Memory B cell (primary cell): ENCODE measurements at places on chromosomes 1 and 21.

- no peak for DNase-seq
Observed at GRCh38 chr1:53077599-53077965, 15.6 kb downstream of the PODN start.

GRCh38 chr21:27359141-27359540 is 392.3 kb upstream of the ADAMTS5 start:
- no peak for DNase-seq

DNA sequence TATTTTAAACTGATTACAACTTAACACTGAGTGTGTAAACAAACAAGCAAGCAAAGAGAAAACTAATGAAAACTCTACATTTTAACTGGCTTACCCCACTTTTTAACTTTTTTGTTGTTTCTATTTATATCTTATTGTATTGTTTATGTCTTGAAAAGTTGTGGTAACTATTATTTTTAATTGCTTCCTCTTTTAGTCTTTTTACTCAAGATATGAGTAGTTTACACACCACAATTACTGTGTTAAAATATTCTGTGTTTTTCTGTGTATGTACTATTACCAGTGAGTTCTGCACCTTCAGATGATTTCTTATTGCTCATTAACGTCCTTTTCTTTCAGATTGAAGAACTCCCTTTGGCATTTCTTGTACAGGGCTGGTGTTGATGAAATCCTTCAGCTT is 4.7 kb upstream of the HHAT start:
- no peak for DNase-seq

- DNase-seq = no peak
Observed at GRCh38 chr1:207444514-207445217, 9.5 kb upstream of the CR2 start.

GRCh38 chr1:21251773-21252471 is 38.3 kb downstream of the ECE1 start:
- no peak for DNase-seq

DNA sequence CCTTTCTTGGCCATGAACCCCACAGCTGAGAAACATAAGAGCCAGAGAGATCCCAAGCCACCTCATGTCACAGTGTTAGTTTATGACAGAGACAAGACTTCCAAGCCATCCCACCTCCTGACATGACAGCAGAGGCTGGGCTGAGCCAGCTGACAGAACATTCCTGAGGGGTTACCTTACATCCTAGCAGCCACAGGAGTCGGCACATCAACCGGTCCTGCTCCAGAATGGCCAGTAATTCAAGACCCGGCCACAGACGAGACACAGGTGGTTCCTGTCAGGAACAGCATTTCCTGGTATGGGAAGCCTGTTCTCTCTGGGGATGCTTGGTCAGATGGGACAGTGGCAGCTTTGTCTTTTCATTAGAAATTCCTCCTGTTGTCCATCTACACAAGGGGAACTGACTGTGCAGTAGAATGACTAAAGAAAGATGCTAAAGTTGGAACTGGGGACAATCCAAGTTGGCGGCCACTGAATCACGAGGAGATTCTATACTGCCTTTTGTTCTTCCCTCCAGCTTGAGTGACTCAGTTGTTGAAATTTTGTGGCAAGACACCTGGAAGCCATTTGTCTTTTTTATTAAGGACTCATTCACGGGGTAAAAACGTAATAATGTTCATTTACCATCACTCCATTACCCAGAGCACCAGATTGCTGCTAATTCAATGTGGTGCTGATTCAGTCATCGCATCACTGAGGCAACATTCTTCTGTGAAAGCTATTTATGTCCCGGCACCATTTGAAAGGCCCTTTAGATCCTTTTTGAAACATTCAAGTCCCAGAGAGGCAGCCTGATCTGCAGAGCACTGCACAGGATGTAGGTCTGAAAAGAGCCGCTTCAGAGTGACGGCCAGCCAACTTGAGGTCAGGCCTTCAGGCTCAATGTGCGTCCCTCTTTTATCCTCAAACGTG is 37.2 kb upstream of the NPL start:
- no peak for DNase-seq

DNA sequence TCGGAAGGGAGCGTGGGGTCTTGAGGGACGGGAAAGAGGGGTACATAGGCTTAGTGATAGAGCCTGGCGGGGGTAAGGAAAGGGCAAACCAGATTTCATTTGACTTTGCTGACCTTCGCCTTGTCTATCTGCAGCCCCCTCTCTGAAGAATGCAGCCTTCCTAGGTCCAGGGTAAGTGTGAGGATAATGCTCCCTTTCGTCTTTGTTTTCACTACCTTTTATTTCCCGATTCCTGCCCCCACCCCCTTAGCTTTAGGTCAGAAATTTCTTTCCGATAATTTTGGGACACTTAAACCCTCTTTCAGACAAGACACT is 396 bp downstream of the ATP5PB start:
- DNase-seq = no peak

- DNase-seq = no peak
Observed at GRCh38 chr1:200694738-200695137, 25.0 kb upstream of the DDX59 start.

DNA sequence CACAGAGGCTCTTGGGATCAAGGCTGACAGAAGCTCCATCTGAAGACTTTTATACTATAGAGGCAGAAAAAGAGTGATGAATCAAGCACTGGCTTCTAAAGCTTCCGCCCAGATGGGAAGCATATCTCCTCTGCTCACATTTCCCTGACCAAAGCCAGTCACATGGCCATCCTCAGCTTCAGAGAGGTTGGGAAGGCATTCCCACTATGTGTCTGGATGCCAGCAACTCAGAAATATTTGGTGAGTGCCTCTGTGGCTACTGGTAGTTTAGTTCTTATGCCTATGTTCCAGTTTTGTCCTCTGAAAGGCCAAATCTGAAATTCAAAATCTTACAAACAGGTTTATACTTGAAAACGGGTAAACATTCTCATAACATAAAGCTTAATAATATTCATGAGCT is 9.9 kb upstream of the DISC1 start:
- no peak for DNase-seq

- no peak for DNase-seq
Observed at GRCh38 chr1:92094090-92094489, 13.9 kb downstream of the BTBD8 start.

- DNase-seq = no peak
Observed at GRCh38 chr1:36657826-36658225, 175.1 kb upstream of the CSF3R start.

- DNase-seq = no peak
Observed at GRCh38 chr1:170640581-170640980, 23.4 kb upstream of the PRRX1 start.

DNA sequence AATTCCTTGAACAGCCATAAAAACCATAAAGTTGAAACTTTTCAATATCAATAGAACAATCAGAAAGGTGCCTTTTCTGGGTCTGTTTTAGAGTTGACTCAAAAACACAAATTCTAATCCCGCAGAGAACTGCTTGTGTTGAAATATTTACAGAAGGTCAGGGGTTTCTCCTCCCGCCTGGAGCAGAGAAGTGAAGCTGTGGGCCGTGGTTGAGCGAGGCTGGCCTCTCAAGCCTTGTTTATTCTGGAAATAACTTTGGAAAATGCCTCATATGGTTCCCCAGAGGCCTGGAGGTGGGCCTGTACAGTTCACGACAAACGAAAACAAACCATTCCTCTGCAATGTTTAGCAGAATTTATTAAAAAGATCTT is 90.8 kb upstream of the ERRFI1 start:
- DNase-seq = no peak

DNA sequence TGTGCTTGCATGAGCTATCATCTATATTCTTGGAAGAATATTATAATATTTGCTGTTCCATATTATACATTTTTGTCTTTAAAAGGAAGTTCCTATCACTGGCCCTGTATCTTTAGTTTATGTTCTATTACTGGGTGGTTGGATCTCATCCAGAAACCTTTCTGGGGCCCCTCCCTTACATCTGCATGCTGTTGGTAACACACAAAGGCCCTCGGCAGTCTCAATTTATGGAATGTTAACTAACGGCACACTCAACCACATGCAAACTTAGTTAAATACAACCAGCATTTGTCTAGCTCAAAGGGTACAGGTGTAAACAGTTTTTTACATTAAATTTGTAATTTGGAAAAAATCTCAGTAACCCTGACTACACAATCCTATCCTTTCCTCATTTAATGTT is 9.7 kb upstream of the HYI start:
- no peak for DNase-seq

GRCh38 chr1:46772571-46772970 is 26.3 kb upstream of the CYP4B1 start:
- DNase-seq = no peak

DNA sequence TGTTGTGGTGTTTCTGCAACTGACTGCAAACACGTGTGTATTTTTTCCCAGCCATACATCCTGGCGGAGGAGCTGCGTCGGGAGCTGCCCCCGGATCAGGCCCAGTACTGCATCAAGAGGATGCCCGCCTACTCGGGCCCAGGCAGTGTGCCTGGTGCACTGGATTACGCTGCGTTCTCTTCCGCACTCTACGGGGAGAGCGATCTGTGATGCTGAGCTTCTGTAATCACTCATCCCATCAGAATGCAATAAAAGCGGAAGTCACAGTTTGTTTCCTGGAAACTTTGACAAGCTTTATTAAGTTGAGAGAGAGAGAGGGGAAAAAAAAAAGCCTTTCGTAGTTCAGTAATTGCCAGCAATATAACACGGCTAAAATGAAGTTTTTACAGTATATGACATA is 32.7 kb upstream of the MTR start:
- DNase-seq = no peak
